Stimulated activated CD8-positive, alpha-beta memory T cell treated with anti-CD3 and anti-CD28 coated beads, Interleukin-7, amount 100 ng/mL, for 48 hours (primary cell): ENCODE measurements at places on chromosomes 16 and 17.

GRCh38 chr16:31036691-31037090 is 3.3 kb downstream of the STX4 start:
- DNase-seq = no peak

DNA sequence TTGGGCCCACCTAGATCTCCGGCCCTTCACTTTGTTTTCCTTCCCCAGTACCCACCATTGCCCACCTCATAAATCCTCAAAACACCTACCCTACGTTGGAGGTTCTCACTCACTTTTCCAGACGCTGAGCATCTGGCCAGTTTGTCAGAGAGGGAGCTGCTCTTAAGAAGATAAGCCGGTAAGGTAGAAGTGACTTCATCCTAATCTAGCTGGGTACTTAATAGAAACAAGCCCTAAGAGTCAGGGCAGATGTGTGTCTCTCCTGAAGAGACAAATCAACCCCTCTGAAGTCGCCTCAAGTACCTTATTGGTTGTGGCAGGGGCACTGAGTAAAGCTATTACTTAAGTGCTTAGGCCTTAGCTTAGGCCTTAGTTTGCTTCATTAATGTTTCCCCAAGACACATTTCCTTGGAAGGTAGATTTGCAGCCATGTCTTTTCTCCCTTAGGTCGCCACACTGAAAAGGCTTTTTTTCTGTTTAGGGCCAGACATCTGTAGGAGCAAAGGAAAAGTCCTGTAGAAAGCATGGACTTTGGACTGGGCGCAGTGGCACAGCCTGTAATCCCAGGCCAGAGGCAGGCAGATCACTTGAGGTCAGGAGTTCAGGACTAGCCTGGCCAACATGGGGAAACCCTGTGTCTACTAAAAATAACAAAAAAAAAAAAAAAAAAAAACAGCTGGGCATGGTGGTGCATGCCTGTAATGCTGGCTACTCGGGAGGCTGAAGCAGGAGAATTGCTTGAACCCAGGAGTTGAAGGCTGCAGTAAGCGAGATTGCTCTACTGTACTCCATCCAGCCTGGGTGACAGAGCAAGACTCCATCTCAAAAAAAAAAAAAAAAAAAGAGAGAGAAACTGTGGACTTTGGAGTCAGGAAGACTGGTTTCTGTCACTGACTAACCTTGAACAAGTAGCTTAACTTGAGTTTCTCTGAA is 1.0 kb downstream of the TACO1 start:
- no peak for DNase-seq

DNA sequence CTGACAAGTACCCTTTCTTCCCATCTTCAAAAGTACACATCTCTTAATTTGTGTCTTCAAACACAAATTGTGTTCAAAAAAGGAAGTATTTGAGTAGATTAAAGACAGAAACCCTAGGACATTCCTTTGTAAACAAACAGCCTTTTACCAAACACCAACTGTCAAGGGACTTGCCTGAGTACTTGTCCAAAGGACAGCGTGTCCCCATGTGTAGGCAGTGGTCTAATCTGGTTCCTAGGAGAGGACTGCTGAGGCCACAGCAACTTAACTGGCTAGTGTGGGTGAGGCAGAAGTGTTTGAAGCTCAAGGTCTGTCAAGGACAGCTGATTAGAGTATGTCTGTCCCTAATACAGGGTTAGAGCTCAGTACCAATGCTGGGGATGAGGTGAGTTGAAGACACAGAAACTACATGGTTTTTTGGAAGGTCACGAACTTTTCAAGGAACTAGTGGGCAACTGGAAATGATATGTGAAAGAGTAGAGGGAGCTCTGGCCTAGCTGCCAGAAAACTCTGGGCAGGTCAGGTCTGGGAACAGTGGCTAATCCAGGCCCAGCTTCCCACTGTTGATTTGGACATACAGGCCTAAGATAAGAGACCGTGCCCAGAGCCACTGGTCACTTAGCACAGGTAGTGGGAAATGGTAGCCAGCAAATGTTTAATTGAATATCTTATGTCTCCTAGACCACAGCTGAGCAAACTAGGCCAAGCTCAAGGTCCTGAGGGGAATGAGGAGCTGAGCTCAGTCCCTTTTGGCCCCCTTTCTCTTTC is 10.1 kb downstream of the HMOX2 start:
- no peak for DNase-seq

- no peak for DNase-seq
Measured at GRCh38 chr17:83012868-83013778, 66.3 kb upstream of the METRNL start.

DNA sequence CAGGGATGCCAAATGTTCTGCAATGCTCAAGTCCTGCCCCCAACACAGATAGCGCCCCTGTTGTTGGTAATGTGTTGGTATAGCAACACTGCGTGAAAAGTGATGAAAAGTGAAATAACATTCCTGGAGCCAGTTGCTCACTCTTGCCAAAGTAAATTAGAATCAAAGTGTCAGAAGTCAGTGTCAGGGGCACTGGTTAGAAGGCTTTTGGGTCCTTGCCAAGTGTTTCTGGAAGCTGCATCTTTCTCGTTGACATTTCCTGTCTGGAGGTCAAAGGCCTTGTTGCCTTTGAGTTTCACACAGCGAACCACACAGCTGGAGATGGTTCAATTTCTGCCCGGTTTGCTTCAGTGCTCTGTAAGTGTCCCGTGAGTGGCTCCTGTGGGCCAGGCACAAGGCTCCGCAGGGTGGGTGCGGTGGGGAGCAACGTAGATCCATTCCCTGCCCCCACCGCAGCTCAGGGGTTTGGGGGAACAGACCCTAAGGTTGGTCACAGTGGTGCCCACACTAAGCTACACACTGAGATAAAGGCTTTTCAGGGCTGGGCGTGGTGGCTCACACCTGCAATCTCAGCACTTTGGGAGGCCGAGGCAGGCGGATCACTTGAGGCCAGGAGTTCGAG is 3.6 kb upstream of the SLC16A5 start:
- no peak for DNase-seq

- no peak for DNase-seq
Measured at GRCh38 chr16:13883881-13884280, 36.1 kb upstream of the ERCC4 start.

DNA sequence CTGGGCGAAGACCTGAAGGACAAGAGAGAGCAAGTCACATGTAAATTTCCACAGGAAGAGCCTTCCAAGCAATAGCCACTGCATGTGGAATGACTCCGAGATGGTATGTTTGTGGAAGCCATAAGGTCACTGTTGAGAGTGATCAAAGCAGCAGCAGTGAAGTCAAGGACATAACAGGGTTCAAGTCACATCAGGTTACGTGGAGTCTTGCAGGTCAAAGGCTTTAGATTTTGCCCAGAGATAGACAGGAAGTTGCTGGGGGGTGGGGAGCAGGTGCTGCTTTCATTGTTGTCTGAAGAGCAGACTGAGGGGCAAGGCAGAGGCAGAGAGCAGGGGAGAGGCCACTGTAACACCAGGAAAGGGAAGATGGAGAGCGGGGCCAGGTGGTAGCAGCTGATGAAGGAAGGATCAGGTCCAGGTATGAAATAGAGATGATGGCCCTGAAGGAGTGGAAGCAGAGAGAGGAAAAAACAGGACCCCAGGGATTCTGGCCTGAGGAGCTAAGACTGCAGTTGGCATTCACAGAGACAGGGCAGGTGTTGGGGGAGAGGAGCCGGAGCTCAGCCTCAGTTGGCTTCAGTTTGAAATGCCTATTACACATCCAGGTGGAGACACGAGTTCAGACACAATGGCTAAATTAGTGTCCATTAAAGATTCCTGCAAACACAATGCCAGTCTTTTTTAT is 129.3 kb upstream of the AXIN2 start:
- no peak for DNase-seq

- no peak for DNase-seq
Measured at GRCh38 chr16:28913946-28914724, 10.9 kb downstream of the RABEP2 start.

DNA sequence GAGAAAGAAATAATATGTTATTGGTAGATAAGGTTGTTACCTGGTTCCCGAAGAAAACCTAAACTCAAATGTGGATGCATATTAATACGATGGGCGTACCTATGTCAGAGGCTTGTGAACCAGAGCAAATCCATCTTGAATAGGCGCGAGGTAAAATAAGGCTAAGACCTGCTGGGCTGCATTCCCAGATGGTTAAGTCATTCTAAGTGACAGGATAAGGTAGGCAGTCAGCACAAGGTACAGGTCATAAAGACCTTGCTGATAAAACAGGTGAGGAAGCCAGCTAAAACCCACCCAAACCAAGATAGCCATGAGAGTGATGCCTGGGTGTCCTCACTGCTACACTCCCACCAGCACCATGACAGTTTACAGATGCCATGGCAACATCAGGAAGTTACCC is 1400.1 kb downstream of the CDH8 start:
- DNase-seq = no peak

GRCh38 chr17:57257895-57258851 is 1.9 kb downstream of the MSI2 start:
- DNase-seq = no peak

DNA sequence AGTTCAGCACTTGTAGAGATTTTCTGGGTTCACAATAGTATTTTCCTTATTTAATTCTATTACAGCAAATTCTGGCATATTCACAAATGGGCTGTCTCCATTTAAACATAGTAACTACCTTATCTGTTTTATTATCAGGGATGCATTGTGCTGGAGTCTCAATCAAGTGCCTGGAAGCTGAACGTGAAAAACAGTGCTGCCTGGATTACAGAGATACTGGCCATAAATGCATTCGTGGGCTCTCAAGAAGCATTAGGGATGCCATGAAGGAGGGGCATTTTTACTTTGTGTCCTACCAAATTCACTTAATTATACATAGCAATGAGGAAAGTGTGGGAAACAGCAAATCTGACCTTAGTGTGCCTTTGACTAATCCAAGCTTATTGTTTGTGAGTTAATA is 184.6 kb downstream of the ABCC12 start:
- DNase-seq = no peak
